Stimulated activated CD4-positive, alpha-beta T cell treated with anti-CD3 and anti-CD28 coated beads, Interleukin-2, amount 100 ng/mL, for 4 hours (primary cell): ENCODE measurements at places on chromosomes 1 and 21.

GRCh38 chr1:184650177-184650866 is 104.3 kb downstream of the EDEM3 start:
- no peak for DNase-seq

DNA sequence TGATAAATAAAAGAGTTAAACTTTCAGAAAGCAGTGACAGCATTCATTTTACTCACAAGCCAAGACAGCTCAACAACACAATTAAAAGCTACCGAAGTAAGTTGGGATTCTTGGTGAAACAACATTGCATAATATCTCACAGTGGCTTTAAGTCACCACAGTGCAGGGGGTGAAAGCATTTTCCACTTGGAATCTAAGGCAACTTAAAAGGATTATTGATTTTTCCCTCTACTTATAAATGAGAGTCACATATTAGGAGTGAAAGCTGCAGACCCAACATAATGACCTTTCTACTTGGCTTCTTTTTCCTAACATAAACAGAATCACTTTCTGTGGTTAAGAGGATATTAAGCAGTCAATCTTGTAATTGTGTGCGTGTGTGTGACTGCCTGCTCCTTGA is 536.6 kb upstream of the CXADR start:
- no peak for DNase-seq

DNA sequence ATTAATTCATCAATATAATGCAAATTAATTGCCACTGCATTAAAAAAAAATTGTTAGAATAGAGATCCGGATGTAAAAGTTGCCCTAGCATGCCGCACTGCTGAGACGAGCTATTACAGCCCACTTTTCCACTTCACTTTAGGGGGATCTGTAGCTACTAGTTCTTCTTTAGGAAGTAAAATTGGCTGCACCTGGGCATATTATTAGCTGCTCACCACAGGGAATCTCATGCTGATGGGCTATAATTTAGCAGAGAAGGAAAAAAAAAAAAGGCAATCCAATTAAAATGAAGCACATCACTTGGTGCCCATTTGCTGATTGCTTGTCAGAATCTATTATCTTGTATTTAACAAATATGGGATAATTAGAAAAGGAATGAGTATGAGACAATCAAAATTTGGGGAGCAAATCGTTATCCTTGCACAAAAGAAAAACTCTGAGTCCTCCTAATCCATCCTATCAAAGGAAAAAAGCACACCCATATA is 233.4 kb downstream of the DSCAM start:
- no peak for DNase-seq

DNA sequence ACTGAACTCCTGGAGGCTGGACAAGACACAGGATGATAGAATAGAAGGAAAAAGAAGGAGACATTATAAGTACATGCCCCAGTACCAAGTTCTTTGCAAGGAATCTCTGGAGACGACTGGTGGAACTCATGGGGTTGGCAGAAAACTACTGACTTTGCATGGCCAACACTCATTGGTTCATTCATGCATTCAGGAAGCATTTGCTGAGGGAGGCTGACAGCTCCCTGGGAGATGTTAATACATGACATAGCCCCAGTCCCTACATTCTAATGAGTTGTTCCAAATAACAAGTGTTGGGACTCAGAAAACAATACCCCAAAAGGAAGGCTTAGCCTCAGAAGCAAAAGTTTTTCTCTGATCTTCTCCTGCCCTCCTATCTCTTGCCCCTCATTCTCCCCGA is 172.8 kb upstream of the IRF2BP2 start:
- DNase-seq = no peak

DNA sequence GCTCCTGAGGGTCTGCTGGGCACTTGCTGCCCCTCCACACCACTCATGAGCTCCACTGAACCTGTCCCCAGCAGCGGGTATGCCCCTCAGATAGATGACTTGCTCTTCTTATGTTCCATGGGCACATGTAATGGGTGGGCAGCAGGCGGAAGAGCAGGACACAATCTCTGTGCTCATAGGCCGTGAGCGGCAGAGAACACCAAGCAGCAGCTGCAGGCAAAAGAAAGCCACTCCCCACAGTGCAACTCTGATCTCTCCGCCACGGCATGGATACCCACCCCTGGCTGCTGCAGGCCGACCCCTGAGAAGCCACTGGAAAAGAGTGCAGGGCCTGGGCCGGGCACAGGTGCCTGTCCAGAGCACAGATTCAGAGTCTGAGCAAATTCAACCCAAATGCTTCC is 135.2 kb upstream of the RUNX3 start:
- DNase-seq = no peak

- no peak for DNase-seq
Measured at GRCh38 chr1:95115708-95116137, 1.4 kb upstream of the TLCD4 start.

- DNase-seq = peak; percentile 52
Measured at GRCh38 chr1:38559446-38560165, 300.0 kb downstream of the RRAGC start.

- no peak for DNase-seq
Measured at GRCh38 chr1:92698932-92699331, 86.0 kb downstream of the EVI5 start.

DNA sequence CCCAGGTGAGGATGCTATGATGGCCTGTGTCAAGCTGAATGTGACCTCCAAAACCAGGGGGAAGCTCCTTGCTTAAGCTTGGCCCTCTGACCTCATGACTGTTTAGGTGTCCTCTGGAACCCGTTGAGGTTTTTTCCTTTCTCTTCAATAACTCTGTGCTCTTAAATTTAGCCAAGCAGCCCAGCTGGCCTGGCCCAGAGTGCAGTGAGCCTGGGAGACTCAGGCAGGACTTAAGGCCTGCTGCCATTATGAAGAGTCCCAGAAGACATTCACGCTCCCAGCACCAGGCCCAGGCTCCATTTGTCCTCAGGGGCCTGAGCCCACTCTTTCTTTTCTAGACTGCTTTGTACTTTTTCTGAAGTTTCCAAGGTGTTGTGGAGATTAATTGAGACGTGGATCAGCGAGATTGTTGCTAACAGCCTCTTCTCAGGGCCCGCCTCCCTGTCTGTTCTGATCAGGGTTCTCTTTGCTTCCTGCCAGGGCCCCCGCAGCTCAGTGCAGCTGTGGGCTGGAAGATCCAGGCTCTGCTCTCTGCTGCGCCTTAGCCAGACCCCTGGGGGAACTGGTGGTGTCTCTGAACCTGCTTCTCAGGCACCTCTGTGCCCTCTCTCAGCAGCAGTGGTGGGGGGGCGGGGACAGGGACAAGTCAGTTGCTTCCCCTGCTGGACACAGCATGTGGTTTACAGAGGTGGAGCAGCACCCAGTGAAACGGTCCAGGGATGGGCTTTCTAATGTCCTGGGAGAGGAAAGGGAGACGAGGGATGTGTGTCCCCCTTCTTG is 124.2 kb downstream of the GRIK3 start:
- no peak for DNase-seq
